ENCODE measurements at places on chromosomes 1 and 21.
A peak's percentile ranks its signal among the peaks of the same experiment; 100 is the strongest.

DNA sequence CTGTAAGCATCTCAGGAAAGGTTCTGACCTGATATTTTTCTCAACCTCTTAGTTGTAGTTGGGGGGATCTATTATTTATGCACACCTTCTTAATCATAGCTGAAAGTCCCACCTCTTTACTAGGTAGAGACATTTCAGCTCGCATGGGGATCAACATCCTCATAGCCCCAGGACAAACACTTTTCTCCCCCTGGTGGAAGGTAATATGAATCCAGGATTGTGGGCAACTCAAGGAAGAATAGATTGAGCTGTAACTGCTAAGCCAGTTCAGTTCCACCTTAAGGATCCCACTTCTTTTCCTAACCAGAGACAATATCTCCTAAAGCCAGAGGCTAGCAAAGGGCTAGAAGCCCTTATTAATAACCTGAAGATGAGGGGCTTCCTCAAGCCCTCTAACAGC, 25.4 kb upstream of the SMYD3 start:
- DNase-seq: no peak

- no peak for DNase-seq
These were observed 74.3 kb upstream of the EDN2 start for GRCh38 chr1:41558761-41559171.

- no peak for DNase-seq
These were observed 7.7 kb upstream of the GPATCH4 start for GRCh38 chr1:156608981-156609380.

DNA sequence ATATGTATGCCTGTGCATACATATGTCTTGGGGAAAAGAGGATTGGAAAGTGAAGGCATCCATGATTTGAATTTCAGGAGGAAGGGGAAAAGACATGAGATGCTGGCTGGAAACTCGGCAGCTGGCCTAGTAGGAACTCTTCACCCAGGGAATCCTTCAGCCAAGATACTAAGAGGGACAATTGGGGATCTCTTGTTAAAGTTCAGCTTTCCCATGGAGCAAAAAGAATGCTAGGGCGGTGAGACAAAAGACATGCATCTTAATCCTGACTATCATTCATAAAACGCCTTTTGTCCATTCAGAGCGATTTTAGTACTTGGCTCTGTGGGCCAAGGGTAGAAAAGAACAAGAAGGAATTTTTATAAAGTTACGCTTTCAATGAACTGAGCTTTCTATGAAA, 20.5 kb downstream of the PDPN start:
- DNase-seq: no peak

- no peak for DNase-seq
These were observed 435.4 kb downstream of the SETD4 start for GRCh38 chr21:35624901-35625300.

GRCh38 chr1:39395357-39395831, 96.0 kb upstream of the BMP8A start:
- peak; percentile 39 for DNase-seq

DNA sequence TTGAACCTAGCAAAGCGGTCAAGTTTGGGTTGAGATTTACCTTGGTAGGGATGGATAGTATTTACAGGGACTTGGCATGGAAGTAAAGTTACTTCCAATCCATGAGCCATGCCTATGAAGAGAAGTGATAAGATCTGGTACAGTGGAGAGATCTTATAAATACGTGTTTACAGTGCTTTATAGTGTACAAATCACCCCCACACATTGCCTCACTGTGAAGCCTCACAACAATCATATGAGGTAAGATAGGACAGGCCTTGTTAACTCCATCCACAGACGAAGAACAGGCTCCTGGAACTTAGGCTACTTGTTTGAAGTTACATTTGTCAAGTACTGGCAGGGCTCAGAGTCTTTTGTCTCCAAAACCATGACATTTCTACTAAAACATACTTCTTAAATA, 159.8 kb downstream of the PLPPR4 start:
- DNase-seq: no peak

DNA sequence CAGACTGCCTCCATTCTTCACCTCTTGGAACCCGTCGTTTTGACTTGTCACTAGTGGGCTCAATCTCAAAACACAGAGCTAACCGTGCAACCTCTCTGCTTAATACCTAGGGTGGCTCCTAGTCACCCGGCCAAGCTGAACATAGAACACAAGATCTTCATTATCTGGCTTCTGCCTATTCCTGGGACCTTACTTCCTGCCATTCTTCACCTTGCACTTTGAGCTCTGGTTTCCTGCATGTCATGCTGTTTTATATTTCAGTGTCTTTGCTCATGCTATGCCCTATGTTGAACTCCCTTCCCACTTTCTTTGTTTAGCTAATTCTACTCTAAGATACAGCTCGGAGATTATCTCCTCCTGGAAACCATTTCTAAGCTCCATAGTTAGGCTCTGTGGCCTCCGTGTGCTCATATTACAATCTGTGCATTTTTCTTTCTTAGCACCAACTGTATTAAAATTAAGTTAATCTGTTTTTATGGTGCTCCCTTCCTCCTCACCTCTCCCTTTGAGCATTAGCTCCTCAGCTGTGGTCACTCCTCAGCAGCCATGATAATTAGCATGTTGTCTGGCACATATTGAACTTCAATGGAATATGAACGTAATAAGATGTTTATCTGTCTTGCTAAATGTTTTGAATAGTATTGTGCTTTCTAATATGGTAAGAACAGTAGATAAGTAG, 13.1 kb downstream of the GPSM2 start:
- no peak for DNase-seq

GRCh38 chr1:90550626-90551406, 166.3 kb downstream of the BARHL2 start:
- no peak for DNase-seq

DNA sequence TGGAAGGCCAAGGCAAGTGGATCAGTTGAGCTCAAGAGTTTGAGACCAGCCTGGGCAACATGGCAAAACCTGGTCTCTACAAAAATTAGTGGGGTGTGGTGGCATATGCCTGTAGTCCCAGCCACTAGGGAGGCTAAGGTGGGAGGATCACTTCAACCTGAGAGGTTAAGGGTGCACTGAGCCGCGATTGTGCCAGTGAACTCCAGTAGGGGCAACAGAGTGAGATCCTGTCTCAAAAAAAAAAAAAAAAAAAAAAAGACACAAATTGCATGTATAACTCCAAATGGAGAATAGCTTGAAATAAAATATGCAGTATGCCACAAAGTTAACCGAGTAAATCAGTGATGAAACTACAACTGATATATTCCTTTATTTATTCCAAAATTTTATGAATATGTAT, 51.6 kb downstream of the LRRC40 start:
- DNase-seq: no peak

DNA sequence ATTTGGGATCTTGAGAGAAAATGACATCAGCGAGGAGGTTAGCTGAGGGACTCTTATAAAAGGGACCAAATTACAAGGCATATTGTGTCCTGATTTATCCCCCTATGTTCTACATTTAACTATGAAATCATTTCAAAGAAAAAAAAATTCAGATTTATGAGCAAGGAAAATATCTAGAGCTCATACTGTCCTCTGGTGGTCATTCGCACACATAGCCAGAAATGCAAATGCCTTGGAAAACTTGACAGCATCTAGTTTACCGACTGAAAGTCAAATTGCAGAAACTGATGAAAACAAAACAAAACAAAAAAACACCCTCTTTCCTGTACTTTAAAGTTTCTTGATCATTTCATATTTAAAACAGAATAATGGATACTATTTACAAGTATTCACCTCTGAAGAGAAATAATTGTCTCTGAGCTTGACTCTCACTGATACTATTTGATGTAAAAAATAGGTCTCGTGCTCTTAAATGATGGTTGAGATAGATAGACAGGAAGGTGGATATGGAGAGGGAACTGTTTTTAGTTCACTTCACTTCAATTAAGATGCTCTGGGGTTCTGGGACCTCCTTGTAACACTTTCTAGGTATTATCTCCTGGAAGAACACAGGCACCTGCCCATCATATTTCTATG, 253.8 kb downstream of the PCP4 start:
- no peak for DNase-seq

DNA sequence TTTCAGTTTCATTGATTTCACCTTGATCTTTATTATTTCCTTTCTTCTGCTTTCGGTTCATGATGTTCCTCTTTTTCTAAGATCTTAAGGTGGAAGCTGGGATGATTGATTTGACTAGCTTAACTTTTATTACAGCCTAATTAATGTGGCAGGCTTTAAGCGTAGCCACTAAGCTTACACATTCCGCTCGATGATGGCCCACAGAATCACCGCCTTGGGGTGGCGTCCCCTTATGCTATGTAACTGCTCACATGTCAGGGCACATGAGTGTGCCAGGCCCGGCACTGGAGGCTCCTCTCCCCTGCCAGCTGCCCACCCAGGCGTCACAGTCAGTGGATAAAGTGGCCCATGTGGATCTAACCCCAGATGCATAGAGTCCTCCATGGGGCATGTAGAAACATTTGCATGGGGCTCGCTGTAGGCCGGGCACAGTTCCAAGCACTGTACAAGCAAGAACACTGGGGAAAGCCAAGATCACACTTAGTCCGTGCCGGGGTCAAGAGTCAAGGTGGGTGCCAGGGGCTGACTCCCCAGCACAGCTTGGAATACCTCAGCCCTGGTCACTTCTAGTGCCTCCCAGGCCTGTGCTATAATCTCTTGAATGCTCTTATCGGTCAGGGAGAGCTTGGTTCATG, 41.7 kb downstream of the PKNOX1 start:
- no peak for DNase-seq

GRCh38 chr1:96912248-96912647, 190.7 kb downstream of the PTBP2 start:
- no peak for DNase-seq

DNA sequence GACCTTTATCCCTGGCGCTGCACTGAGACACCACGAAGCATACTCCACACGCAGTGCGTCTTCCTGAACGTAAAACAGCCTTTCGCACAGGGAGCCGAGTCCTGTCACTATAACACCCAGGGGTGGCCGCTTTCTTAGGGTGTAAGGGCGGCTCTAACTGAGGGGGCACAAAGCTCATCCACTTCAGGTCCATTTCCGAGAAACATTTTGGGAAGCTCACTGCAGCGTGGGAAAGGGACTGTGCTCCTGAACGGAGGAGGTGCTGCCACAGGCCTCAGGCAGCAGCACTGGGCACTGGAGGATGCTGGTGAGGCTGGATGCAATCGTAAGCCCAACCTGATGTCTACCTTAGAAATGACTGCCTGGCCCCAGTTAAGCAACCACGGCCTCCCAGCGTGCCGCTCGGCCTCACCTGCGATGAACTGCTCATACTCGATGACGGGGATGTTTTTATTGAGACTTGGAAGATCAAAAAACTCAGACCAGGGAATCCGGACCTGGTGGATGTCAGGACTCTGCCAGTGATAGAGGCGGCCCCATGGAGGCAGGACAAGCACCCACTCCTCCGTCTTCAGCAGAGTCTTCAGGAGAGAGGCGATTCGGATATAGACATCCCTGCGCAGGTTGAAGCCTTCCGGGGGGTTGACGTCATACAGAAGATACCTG, 2.3 kb downstream of the POFUT2 start:
- no peak for DNase-seq

- DNase-seq: no peak
These were observed 380.0 kb upstream of the ADGRL2 start for GRCh38 chr1:81420760-81421159.

DNA sequence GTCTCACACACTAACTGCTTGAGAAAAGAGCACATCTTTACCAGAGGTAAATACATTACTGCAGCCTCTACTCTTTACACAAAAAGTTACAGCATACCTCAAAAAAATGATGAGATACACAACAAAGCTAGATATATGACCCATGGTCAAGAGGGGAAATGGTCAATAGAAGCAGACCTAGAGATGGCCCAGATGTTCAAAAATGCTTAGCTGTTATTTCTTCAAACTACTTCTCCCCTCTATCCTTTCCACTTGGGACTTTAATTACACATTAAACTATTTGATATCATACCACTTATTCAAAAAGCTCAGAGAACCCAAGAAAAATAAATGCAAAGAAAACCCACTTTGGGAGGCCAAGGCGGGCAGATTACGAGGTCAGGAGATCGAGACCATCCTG, 12.8 kb downstream of the BRWD1 start:
- no peak for DNase-seq

- DNase-seq: peak; percentile 15
These were observed 64.9 kb upstream of the SYT6 start for GRCh38 chr1:114218361-114219171.

- no peak for DNase-seq
These were observed 5.1 kb upstream of the SLAMF7 start for GRCh38 chr1:160733898-160734297.

GRCh38 chr1:42720868-42721267, 19.2 kb downstream of the CLDN19 start:
- no peak for DNase-seq

- DNase-seq: no peak
These were observed 27.2 kb downstream of the RHEX start for GRCh38 chr1:206080026-206080820.

DNA sequence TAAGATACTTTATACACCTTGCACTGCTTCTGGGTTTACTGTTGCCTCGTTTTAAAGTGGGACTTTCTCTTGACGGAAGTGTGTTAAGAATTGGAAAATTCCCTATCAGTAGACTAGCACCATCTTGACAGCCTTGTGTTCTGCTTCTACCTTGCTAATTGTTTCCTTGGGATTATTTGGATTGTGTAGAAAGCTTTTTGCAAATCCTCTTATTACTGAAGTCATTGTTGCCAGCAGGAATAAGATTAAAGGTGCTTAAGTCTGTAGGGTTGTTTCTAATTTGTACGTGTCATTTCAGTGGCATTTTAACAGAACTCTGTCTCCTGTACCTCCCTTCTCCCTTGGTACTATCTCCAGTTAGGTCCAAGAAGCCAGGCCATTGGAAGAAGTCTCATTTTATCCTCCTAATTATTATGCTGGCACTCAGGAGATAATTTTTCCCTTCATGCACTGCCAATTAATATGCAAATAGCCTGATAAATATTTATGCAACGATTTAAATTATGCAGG, 107.7 kb downstream of the POU2F1 start:
- no peak for DNase-seq

- DNase-seq: no peak
These were observed 122.0 kb downstream of the ETS2 start for GRCh38 chr21:38927776-38928175.

DNA sequence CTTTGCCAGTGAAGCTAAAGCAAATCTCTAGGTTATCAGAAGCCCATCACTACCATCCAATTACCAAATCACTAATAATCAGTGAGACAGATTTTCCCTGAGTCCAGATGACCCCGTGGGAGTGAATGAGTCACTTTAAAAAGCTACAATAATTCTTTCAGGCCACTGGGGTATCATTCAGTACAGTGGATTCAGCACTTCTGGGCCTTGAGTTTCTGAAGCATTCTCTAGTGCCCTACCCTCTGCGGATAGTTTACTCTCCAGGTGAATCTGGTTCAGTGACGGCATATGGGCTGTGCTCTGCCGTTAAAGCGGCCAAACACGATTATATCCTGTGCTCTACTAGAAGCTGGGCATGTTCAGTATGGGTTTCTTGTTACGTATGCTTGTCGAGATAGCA, 26.1 kb downstream of the NR5A2 start:
- DNase-seq: no peak

Measured in HFF-Myc (cell line).